ENCODE measurements at places on chromosomes 6 and 20.

DNA sequence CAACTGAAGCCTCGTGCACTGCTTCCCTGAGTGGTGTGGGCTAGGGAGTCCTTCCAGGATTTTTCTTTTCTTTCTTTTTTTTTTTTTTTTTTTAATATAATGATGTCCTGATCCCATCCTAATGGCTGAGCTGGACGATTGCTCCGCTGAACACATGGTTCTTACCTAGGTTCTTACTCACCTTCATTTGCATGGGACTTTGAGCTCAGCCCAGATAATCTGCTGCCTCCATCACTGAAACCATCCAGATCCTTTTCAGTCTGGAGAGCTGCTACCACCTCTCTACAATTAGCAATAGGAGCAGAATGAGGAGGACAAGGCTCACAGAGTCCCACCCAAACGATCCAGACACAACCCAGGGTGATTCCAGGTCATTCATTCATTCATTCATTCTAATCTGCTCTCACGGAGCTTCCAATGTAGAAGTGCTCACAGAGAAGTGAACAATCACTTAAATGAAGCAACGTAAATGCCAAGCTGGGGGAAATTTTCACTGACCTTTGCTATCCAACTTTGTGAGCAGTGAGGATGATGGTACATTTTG, 246.3 kb upstream of the RREB1 start:
- DNase-seq: no peak

DNA sequence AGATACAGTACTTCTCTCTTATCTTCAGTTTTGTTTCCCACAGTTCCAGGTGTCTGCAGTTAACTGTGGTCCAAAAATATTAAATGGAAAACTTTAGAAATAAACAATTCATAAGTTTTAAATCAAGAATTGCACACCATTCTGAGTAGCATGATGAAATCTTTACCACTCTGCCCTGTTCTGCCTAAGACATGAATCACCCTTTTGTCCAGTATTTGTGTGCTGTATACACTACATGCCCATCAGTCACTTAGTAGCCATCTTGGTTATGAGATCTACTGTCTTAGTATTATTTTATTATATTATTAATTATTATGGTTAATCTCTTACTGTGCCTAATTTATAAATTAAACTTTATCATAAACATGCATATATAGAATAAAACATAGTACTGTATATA, 279.0 kb downstream of the OGFRL1 start:
- DNase-seq: no peak

- DNase-seq: peak; percentile 56
Observed at GRCh38 chr6:123201869-123202372, 205.9 kb downstream of the CLVS2 start.

DNA sequence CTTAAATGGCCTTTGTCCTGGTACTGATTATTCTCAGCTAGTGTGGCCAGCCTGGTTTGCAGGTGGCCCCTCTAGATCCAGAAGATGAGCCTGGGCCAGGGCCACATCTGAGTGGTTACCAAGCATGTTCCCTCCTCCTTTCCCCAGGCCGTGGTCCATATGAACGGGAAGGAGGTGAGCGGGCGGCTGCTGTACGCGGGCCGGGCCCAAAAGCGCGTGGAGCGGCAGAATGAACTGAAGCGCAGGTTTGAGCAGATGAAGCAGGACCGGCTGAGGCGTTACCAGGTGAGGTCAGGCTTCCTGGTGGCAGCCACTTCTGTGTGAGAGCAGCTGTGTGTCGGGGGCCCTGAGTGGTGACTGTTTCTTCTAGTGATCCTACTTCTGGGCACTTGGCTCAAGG, 11.6 kb downstream of the PABPC1L start:
- no peak for DNase-seq

DNA sequence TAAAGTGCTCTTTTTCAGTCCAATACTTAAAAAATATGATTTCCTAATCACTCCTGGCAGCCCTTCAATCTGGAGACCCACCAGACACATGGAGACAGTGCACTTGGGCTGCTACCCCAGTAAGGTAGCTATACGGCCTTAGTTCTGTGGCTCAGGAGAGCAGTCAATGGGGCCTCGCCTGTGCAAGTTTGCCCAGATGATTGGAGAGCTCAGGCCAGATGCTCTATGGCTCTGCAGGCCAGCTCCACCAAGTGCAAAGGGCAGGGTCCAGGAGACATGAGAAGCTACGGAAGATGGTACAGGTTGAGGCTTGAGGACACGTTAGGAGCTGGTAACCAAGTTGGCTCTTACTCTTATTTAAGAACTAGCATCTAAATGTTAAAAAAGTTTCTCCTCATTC, 30.7 kb downstream of the STK38 start:
- no peak for DNase-seq

GRCh38 chr6:169714178-169714577, 10.1 kb downstream of the PHF10 start:
- DNase-seq: no peak

DNA sequence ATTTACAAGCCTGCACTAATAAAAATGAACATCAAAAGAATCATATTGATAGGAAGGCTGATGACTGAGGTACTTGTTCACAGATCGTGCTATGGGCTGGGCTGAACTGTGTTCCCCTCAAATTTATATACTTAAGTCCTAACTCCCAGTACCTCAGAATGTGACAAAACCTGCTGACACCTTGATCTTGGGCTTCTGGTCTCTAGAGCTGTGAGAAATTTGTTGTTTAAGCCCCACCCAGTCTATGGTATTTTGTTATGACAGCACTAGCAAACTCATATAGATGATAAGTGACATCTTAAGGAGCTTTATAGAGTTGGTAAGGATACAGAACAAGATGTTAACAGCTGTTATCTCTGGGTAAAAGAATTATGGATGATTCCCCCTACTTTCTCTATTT, 13.8 kb downstream of the UBE2V1 start:
- DNase-seq: no peak

GRCh38 chr6:131014080-131014776, 48.8 kb downstream of the EPB41L2 start:
- DNase-seq: no peak

DNA sequence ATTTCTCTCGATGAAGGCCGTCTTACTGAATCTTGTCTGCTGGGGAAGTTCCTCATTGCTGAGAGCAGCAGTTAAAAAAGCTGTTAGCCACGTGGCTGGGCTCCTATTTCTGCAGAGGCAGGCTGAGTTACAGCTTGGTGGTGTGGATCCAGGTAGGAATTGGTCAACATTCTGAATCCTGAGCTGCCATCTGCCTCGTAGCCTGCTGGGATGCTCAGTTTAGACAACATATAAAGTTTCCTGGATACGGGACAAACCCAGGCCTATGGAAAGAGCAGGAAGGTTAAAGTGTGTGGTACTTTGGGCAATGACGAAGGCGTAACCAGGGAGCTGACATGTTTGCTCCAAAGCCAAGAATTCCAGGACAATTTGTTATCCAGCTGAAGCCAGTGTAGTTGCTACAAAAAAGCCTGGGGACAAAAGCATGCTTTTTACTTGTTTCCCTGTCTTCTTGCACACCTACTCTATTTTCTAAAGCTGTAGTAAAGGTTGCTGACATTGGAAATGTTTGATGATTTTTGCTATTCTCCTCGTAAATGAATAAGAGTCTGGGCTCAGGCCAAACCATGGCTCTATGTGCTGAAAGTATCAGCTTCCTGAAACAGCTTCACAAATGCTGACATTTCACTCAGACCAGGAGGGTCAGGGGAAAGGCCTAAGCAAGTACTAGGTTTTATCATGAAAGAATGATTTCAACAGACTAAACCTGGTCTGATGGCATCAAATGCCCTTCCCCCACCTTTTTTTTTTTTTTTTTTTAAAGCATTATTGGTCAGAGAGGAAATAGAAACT, 12.4 kb upstream of the MYLK2 start:
- no peak for DNase-seq

DNA sequence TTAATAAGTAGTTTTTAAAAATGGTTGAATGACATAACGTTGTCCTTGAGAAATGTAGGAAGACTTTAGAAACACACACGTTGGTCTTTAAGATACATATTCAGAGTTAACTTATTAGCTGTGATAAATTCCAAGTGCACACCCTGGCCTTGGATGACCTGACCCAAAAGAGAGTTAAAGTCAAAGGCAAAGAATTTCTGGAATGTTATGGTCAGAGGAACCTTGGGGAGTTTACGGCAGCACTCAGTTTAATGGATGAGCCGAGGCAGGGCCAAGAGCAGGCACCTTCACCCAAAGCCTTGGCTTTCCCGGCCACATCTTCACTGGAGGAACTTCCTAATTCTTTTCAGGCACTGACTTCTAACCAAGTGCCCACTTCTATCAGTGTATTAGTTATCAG, 200.5 kb downstream of the SMOC2 start:
- DNase-seq: no peak

DNA sequence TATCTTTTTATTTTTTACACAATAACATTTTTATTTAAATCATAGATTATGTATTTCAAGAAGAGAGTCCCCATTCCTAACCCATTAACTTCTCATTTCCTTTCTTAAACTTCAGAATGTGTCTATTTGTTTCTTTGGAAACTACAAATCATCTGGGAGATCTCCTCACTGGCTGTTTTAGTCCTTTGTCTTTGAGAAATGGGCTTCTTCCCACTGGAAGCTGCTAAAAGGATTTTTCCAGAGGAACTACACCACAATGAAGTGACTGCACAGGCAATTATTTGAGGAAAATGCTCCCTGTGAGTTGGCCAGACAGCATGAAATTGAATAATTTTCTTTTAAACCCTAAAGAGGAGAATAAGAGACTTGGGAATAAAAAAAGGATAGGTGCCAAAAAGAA, 119.1 kb downstream of the TENT5A start:
- no peak for DNase-seq

- no peak for DNase-seq
Observed at GRCh38 chr6:154649721-154650120, 83.5 kb upstream of the SCAF8 start.

DNA sequence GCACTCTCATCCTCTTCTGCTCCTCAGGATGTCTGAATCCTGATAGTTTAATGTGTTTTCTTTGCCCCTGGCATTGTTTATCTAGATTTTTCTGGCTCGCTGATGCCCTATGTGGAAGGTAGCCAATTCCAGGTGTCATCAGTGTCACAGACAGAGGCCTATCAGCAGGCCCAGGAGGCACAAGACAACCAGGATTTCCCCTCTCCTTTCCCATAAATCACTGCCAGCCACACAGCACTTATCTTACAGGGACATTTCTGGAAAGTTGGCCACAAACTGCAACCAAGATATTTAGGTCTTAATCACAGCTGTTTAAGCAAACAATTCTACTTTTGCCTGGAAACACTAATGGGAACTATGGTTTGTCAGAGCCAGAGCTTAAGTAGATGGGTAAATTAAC, 28.1 kb downstream of the ADGRF5 start:
- no peak for DNase-seq

DNA sequence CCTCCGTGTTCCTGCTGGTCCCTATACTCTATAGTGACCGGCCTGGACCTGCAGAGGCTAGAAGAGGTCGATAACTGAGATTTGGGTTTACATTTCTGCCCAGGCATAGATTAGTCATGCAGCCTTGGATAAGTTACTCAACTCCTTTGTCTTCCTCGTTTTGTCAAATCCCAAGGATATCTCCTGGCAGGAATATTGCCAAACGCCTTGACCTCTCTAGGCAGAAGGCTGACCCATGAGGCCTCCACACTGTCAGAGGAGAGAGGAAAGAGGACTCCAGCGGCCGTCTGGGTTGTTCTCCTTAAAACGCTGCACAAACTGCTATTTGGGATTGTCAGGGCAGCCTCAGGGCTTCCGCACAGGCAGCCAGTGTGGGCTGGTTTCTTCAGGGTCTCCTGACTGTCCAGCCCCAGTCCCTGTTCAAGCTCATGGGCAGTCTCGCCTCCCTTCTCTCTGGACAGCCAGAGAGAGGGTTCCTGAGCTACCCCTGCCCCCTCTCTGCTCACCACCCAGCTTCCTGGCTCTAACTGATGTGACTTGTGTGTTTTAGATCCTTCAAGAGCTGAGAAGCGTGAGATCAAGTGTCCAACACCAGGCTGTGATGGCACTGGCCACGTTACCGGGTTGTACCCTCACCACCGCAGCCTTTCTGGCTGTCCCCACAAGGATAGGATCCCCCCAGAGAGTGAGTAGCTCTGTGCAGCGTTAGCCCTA, 44.7 kb upstream of the PCMTD2 start:
- DNase-seq: no peak

GRCh38 chr6:55136916-55137315, 37.4 kb upstream of the HCRTR2 start:
- DNase-seq: no peak

GRCh38 chr20:17610566-17611289, 40.9 kb downstream of the DSTN start:
- DNase-seq: no peak

GRCh38 chr20:14878676-14879019, 541.2 kb upstream of the FLRT3 start:
- DNase-seq: no peak

DNA sequence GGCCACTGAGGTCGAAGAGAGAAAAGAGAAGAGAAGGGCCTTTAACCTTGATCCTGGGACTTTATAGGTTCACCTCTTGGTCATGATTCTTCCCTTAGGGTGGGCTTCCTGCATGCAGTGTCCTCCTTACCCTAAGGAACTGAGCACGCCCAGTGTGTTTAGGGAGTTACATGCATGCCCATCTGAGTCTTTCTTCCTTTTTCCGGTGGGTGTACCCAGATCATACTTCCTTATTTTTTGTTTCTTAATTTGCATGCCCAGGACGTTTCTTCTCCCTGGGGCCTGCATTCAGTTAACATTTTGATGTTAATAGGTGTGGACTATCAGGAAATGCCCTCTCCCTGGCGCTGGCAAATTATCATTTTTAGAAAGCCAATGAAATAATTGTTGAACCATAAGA, 91.5 kb downstream of the HTR1B start:
- DNase-seq: no peak

- no peak for DNase-seq
Observed at GRCh38 chr6:137705160-137706082, 161.6 kb upstream of the TNFAIP3 start.

DNA sequence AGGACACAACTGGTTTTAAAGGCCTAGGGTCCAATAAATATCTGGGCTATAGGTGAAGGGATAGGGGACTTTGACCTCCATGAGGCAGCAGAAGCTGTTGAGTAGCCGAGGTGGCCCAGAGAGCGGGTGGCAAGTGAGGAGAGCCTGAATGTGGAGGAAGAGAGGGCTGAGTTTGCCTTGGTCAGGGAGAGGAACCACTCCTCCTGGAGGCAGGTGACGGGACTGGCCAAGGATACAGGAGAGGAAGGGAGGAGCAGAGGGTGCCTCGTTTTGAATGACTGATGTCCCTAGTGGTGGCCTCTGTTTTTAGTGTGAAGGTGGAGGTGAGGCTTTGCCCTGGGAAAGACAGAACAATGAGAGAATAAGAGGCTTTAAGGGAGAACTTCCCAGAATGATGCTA, 19.1 kb upstream of the AAR2 start:
- DNase-seq: no peak

- DNase-seq: no peak
Observed at GRCh38 chr6:21915707-21916260, 322.2 kb downstream of the SOX4 start.

DNA sequence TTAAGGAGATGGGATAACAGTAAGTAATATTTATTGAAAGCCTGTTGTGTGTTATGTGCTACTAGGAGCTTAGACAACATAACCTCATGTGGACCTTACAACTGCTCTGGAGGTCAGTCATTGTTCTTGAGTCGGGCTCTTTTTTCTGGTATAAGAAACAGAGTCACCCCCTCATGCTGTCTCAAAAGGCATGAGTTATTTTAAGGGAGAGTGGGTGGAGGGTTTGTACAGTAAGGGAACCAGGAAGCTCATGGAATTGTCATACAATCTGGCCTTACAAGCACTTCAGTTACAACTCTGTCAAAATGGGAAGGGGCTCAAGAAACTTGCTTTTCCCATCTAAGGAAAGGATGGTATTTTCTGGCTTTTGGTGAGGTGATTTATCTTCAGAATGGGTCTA, 16.5 kb upstream of the DSE start:
- DNase-seq: no peak
